ENCODE measurements at places on chromosomes 1 and 21.

DNA sequence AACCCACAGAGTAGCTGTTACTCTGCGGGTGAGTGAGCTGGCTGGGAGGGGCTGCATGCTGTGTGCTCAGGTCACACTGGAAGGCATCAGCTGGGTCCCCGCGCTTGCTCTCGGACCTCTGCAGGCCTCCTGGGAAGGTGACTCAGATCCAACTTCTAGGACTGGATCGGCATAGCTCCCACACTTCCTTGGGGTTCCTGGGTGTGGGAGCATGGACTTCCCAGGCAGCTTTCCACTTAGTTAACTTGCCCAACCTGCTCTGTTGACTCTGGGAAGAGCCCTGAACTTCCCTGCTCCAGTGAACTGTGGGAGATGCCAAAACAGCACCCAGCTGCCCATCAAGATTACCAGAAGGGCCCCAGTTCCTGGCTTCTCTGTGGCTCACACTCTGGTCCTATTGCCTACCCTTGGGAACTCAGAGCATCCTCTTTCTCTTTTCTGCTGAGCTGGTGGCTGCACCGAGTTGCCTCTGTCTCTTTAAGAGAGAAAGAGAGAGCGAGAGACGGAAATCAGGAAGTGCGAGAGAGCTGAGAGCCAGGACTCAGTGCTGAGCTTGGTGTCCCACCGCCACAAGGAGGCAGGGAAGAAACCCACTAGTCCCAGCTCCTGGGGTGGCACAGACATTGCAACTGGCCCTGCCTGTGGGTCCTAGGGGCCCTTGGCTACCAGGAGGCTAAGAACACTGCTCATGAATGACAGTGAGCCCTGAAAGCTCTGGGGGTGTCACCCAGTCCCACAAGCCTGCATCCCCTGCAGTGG is at the start of gene IKBKE:
Gene IKBKE (plus strand): TSS at position 544 of the 759 bp plus-strand sequence. CDS start 2,752 bp downstream, outside the sequence.
- peak; percentile 84 for DNase-seq

- peak; percentile 45 for DNase-seq
Measured at GRCh38 chr1:9150582-9151327, 21.9 kb upstream of the GPR157 start.

DNA sequence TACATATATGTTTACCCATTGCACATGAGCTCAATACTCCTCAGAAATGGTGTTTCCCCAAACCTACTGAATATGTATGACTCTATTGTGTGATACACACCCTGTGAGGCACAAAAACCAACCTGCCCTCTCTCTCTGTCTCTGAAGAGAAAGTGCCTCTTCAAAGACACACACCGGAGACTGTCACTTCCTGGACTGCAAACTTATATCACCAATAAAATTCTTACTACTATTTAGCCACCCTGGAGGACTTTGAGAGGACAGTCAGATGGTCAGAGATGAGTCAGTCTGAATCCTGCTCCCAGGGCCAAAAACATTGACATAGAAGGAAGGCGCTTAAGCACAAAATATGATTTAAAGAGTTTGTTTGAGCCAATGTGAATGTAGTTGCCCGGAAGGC is 110.4 kb downstream of the PPIAL4G start:
- no peak for DNase-seq

GRCh38 chr21:24046829-24047443 is 1560.3 kb downstream of the MRPL39 start:
- no peak for DNase-seq

DNA sequence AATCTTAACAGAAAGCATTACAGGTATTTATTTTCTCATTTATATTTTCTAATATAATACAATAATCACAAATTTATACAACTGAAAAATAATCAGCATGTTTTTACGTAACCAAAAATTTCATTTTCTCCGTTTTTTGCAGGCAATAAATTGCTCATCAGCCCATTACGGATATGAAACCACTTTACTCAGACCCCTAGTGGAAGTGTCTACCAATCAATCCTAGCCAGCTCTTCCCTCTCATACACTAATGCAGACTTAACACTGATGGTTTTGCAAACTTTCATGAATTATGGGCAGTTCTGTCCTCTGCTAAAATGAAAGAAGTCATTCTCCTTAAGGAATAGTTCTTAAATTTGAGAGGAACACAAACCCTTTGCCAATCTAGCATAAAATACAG is 124.7 kb downstream of the EIF4G3 start:
- DNase-seq = no peak

DNA sequence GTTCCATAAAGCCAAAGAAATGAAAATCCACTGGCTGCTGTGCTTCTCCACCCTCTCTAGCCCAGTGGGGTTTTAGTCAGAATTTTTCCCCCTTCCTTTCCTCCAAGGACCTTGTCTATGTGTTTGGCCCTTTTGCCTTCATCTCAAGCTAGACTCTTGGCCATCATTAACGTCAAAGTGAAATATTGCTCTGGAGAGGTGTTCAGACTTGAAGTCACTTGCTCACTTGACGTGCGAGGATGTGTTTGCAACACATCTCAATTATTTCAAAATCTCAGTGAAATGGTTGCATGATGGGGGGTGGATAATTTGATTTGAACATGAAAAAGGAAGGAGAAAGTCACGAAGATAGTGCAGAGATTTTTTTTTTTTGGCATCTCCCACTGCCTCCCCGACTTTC is 13.6 kb downstream of the EVA1C start:
- no peak for DNase-seq

DNA sequence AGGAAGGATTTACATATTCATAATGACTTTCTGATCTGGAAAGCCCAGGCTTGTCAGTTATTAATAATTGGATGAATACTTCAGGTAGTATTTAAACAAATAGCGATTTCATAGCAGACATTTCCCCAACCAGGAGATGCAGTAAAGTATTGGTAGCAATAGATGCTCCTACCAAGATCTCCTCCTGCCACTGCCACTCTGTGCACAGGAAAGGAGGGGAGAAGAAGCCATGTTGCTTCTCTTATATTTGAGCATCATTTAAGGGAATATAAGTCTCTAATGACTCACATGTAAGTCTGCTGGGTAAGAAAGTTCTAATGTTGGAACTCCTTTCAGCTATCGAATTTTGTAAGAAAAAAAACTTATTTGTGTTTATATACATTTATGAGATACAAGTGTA is 420 bp upstream of the IFI16 start:
- no peak for DNase-seq

GRCh38 chr1:45016767-45017166 is 4.7 kb downstream of the UROD start:
- DNase-seq = no peak

GRCh38 chr1:25245809-25246599 is 1.2 kb downstream of the RSRP1 start:
- peak; percentile 48 for DNase-seq

DNA sequence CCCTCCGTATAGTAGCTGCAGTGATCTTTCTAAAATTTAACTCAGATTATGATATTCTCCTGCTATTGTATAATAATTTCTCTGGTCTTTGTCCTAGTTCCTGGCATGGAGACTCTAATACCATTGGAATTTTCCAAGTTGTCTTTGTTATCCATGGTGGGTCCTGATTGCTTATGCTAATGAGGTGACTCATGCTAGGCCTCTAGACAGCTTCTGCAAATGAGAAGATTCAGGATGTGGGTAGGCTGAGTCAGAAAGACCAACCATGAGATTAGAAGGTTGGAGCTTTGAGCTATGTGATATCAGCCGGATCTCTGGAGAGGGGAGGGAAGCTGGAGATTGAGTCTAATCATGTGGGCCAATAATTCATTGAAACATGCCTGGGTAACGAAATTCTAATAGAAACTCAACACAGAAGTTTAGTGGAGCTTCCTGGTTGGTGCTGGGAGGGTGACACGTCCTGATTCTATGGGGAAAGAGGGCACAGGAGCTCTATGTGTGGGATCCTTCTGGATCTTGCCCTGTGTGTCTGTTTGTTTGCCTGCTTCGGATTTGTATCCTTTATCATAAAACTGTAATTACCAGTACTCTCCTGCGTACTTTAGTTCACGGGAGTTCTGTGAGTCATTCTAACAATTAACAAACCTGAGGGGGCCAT is 73.2 kb upstream of the CNIH3 start:
- DNase-seq = peak; percentile 74

DNA sequence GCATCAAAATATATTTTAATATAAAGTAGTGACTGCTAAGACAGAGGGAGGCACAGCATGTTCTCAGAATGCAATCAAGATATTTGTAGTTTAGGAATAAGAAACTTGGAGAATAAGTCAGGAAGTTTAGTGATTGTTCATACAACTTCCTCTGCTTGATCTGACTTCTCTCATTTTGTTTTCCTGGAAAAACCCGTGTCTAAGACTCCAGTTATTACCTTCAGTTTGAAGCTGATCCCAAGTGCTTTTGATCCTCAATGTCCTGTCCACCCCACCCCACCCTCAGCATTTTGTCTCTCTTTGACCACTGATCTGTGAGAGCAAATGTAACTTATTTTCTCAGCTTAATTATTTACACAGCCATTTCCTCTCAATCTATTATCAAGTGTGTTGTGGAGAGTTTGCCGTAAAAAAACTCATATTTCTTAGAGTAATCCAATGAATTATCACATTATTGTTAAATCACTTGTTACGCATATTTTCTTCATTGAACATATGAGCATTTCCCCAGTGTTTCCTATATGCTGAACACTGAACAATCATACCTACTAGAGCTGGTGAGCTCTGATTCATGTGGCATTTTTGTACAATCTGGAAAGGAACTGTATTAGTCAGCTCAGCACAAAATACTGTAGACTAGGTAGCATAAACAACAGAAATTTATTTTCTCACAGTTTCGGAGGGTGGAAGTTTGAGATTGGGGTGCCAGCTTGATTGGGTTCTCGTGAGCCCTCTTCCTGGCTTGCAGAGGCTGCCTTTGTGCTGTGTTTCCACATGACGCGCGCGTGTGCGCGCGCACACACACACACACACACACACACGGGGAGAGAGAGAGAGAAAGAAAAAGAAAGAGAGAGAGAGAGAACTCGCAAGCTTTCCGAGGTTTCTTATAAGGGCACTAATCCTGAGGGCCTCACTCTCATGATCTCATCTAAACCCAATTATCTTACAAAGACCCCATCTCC is 65.5 kb upstream of the DPYD start:
- no peak for DNase-seq

GRCh38 chr21:36626791-36627190 is 72.1 kb upstream of the SIM2 start:
- no peak for DNase-seq

GRCh38 chr21:27315373-27315772 is 348.5 kb upstream of the ADAMTS5 start:
- DNase-seq = no peak

DNA sequence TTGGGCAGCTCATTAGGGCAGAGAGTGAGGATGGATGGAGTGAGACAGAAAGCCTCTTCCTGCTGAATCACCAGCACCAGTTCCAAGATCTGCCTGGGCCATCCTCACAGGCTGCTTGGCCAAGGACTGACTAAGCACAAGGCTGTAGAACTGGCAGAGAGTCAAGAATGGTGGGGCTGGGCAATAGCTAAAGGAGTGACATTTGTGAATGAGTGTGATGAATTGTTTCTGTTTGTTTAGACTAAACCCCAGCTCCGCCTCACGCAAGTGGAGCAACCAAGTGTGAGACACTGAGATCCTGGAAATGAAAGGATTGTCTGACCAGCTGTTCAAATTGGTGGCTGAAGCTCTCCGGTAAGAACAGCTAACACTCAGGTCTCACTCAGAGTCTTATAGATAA is 38.6 kb downstream of the BRINP2 start:
- DNase-seq = peak; percentile 90

DNA sequence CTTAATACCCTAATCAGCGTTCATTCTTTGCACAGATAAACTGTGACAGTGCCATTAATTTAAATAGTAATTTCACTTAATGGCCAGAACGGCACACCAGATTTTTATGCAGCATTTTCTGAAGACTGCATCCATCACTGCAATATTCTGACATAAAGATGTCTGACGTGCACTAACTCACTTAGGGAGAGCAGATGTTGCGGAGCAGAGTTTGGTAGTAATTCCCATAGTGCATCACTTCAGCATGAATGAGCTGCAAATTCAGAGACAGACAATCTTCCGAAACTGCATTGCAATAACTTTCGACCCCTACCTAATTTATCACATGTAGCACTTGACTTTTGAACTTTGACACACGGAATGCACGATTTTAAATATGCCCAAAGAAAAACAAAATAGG is 225.3 kb downstream of the KCTD3 start:
- no peak for DNase-seq
